ENCODE measurements at places on chromosomes 4 and X.

DNA sequence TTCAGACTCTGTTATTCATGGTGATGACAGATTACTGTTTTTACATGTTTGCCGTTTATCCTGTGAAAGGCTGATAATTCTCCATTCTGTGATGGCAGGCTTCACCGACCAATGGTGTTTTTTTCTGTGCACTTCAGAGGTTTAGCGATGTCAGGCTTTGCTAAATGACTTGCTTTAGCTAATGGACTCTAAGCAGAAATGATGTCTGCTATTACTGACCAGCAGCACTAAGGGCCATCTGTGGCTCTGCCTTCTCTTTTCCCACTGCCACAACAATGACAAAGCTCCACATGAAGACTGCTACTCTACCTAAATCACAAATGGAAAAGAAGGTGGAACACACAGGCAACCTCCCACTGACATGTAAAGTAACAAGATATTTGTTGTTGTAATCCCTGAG lies 68.4 kb upstream of the ALB start:
- no peak for DNase-seq

- DNase-seq, result peak; percentile 0
Measured at GRCh38 chrX:119853444-119853843, 681 bp upstream of the UPF3B start.

DNA sequence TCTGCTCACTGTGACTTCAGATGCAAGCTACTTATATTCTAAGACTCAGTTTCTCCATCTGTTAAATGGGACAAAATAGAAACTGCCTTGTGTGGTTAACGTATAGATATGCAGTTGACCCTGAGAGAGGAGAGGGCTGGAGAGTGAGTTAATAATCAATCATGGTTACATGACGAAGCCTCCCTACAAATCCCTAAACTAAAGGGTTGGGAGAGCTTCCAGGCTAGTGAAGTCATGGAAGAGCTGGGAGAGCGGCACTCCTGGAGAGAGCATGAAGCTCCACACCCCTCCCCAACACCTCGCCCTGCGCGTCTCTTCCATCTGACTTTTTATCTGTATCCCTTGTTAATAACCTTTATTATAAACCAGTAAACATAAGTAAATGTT lies 138.5 kb upstream of the FAM9B start:
- DNase-seq, result no peak

- DNase-seq, result peak; percentile 2
Measured at GRCh38 chr4:180120068-180120467, 2123.1 kb upstream of the TENM3 start.

DNA sequence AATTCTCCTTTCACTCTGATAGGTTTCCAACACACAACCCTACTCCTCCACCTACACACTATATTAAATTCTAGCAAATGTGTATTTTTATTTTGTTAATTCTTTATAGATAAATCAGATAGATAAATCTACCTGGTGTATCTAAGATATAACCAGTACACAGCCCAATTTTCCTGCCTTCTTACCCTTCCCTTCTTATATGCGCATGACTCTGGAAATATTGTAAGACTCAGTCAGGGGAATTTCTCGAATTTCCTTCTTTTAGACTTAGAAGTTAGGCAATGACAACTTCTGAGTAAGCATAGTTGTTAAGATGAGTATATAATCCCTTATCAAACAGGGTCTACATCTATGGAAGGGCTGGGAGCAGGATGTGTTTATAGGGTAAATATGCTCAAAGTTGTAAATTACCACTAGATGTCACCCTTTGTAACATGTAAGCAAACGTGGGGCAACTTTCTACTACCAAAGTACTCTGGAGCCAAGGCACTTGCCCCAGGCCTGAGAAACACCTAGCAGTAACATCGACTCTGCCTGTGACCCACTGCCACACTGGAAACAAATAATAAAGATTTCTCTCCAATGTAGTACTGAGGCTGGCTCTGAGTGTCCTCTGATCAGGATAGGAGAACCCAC lies 444.7 kb downstream of the IQCM start:
- peak; percentile 83 for DNase-seq

- peak; percentile 77 for DNase-seq
Measured at GRCh38 chrX:19887911-19888879, 795 bp upstream of the SH3KBP1 start.

DNA sequence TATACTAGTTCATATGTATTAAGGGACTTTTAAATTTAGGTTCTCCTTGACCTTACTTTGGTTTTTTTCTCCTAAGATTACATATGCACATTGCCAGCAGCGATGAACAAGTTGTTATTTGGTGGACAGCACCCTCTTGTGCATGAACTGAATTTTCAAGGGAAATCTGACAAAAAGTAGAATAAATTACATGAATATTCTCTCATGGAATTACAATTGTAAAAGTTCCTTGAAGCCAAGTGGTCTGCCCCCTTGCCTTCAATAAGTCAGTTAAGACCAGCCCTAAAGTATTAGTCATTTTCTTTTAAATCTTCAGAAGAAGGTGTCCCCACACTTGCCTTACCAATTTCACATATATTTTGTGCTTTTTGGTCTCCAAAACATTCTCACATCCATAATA lies 30.7 kb upstream of the SMARCA5 start:
- peak; percentile 57 for DNase-seq

GRCh38 chr4:38082424-38083385 lies 122.5 kb downstream of the PTTG2 start:
- DNase-seq, result no peak

- DNase-seq, result peak; percentile 49
Measured at GRCh38 chr4:165600959-165601683, 222.3 kb downstream of the CPE start.

DNA sequence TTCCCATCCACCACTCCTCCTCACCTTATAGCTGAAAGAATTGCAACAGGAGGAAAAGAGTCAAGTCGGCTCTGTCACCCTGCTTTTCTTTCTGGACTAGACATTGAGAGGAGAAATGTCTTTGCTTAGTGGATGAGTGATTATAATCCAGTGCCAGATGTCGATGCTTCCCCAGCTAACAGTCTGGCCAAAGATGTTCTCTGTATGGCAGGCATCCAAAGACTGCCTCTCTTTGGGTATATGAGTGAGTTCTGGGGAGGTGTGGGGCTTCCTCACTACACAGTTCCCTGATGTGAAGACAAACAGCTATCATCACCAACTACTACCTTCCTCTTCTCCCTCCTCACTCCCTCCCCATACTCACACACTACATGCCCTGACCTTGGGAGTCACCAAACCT lies 90.9 kb downstream of the COMMD8 start:
- DNase-seq, result no peak

GRCh38 chr4:18401425-18401824 lies 379.9 kb upstream of the LCORL start:
- peak; percentile 23 for DNase-seq

- DNase-seq, result no peak
Measured at GRCh38 chr4:25723409-25723808, 67.8 kb downstream of the SLC34A2 start.

DNA sequence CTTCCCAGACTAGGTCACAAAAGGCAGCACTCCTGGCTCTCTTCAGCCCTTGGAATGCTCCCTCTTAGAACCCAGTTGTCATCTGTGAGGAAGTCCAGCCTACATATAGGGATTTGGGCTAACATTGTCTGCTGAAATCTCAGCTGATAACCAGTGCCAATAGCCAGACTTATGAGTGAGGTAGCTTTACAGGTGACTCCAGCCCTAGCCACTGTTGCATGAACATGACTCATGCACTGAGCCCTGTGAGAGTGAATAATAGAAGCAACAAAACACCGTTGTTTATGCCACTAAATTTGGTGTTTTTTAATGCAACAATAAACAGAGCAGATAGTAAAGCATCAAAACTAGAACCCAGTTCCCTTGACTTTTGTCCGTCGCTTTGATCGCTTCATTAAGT lies 433.2 kb downstream of the STIM2 start:
- DNase-seq, result peak; percentile 19

GRCh38 chrX:13029887-13030771 lies 14.3 kb downstream of the FAM9C start:
- no peak for DNase-seq

DNA sequence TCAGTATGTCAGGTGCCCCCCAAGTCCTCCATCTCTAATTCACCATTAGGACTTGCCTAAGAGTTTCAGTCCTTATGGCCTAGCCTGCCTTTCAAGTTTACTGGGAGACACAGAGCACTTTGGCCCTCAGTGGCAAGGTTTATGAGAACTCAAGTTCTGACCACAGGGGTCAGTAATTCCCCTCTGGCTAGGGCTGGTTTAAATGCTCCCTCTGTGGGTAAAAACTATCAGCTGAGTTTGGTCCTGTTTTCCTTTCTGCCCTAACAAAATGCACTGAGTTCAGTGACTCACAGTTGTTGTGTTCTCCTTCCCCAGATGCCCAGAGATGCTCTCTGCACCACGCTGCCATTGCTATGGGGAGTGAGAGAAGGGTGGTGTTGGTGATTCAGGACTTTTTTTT lies 163.2 kb downstream of the RELL1 start:
- DNase-seq, result no peak

GRCh38 chr4:182018691-182019090 lies 224.5 kb upstream of the TENM3 start:
- no peak for DNase-seq

Measured in epithelial cell of esophagus (primary cell).